ENCODE measurements at places on chromosomes 1 and 21.

DNA sequence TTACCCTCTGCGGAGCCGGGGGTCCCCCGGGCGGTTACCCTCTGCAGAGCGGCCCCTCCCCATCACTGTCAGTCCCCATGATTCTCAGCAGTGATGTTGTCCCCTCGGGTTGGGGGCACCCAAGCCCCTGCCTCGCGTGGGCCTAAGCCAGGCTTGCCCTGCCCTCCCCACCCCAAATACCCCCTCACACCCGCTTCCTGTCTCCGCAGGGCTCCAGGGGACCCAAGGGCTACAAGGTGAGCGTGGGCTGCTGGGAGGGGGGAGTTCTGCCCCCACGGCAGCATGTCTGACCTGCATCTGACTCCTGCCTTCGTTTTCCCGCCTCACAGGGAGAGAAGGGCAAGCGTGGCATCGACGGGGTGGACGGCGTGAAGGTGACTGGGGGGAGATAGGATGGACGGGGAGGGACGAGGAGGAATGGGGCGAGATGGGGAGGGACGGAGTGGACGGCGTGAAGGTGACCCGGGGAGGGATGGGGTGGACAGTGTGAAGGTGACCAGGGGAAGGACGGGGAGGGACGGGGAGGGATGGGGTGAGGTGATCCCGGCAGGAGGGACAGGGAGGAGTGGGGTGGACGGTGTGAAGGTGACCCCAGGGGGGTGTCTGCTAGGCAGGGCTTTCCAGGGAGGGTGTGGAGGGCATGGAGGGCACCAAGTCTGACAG, 8.6 kb downstream of the COL6A1 start:
- DNase-seq, result no peak

DNA sequence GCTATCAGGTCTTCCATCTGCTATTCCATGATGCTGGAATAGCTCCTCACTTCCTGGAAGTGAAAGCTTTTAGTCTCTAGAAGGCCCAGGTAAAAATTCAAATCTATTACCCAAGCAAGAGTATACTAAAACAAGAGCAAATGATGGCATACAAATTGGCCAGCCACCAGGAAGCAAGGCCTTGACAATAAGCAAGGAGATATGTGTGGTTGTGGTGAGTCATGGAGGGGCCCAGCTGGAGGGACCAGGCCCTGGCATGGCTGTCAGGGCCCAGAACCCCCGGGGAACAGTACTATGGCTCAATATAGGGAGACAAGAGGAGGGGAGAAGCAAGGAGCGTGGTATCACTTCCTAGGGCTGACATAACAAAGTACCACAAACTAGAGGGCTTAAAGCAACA, 358.7 kb downstream of the RRAGC start:
- no peak for DNase-seq

- DNase-seq, result no peak
Measured at GRCh38 chr1:171081763-171082201, 8.9 kb upstream of the FMO3 start.

DNA sequence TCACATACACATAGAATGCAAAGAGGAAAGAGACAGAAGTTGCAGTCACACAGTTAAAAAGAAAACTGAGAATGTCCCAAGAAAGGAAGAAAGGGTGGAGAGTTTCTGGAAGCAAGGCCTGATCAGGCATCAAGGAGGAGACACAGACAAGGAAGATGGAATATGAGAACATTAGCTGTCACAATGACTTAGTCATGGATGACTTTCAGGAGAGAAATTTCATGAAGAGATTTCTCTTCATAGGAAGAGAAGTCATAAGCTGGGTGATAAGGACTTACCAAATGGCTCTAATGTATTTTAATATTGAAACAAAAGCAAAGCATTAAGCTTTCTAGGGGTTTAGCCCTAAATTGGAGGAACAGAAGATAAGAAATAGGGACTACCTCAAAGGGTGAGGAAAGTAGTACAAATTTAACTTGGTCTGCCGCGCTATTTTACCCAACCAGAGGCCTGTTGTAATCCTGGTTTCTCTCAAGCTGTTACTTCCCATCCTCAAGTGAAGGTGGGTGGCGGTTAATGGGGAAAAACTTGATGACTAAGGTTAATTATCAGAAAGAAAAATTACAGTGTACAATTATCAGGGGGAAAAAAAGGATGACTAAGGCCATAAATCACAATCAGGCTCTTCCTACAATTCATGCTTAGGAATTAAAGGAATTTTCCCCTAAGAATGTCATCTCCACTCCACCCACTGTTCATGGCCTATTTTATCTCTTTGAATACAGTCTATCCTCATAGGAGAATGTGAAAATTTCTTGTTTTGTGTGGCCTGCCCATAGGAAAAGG, 93.9 kb upstream of the ADGRL2 start:
- DNase-seq, result no peak

DNA sequence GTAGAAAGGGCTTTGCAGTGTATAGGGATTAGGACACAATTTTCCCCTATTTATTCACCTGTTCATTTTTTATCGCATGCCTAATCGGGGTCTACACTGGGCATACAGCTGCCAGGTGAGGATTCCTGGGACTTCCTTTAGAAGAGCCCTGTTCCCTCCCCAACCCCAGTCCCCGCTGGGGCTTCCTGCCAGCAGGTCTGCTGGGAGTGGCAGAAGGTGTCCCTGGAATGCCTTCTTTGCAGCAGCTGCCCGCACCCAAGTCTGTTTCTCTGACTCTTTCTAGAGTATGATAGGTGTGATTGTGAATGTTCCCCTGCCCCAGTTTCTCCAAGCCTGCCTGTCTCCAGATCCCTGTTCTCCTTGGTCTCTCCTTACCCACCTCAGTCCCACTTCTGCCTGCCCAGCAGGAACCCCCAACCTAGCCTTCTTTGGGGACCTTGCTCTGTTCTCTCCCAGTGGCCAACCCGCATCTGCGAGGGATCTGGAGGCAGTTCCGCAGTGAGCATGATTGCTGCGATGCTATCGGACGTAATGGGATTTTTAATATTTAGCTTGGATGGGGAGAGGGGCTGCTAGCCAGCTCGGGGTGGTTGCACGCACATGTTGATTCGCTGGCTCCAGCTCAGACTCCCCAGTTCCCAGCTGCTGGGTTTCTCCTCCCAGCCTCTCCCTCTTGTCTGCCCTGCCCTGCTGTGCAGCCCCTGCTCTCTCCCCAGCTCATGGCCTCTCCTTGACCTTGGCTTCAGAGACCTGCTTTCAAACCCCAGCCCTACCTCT, 79.8 kb downstream of the EPHB2 start:
- no peak for DNase-seq

- DNase-seq, result no peak
Measured at GRCh38 chr1:108316545-108316944, 72.7 kb upstream of the NBPF4 start.

DNA sequence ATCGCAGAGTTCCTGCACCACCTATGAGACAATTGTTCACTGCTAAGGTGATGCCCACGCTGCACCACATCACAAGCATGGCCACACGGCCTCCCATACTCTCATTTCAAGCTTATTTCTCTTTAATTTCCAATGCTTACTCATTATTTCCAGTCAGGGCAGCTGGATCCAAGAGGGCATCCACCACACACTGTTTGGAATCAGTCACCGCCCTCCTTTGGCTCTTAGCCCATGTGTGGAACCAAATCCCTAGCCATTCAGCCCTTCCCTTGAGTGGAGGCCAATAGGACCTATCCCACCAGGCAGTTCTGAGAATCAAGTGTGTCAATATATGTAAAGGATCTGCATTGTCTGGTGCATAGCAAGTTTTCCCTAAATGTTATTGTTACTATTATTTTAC, 26.3 kb upstream of the PALMD start:
- DNase-seq, result no peak

DNA sequence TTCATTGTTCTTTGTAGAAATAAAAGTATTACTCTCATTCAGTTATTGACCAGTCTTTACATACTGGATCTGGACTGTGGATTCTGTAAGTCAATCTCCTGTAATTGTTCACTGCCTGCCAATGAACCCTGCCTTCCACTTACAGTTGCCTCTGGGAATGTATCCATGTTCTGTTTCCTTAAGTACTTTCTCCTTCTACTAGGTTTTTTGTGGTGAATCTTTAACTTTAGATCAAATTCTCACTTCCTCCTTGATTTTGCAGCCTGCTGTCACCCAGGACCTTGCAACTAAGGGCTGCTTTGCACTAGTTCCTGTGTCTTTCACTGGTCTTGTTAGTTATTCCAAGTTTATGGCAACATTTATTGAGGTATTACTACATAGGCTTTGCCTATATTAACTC, 28.2 kb upstream of the ANKRD13C start:
- DNase-seq, result no peak

GRCh38 chr1:151834239-151834638, 2.6 kb upstream of the RORC start:
- DNase-seq, result no peak

- DNase-seq, result no peak
Measured at GRCh38 chr1:112689196-112689841, 14.9 kb downstream of the MOV10 start.

DNA sequence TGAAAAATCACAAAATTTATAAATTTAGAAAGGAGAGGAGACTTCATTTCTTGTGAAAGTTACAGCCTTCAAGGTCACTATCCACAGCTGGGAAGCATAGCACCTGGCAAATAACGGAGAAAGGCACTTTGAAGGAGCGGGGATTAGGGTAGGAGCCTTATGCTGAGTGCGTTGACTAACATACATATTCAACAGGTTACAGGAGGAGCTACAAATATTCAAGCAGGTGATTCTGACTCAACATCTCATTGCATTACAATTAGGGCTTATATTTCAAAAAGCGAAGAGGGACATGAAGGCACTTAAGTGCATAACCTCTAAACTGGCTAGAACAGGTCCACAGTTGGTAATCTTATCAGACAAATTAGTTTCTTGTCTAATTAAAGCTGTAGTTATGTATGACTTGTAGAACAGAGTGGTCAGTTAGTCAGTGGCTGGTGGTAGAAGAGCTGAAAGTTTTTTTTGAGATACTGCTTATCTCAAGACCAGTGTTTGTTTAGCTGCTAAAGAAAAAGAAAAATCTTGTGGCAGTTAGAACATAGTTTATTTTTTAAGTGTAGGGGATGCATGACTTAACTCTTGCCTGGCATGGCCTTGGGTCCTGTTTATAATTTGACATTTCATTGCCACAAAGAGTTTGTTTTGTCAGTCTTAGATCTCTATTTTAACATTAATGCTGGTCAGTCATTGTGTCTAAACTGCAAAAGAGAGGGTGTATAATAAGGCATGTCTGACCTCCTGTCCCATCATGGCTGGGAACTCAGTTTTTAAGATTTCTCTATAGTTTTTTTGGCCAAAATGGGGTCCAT, 311.5 kb downstream of the DUSP10 start:
- DNase-seq, result no peak

GRCh38 chr1:65113298-65113697, 34.7 kb upstream of the AK4 start:
- DNase-seq, result no peak

- peak; percentile 72 for DNase-seq
Measured at GRCh38 chr21:46060596-46061061, 37.3 kb upstream of the COL6A2 start.

GRCh38 chr1:52145137-52145536, 3.2 kb downstream of the ZFYVE9 start:
- DNase-seq, result no peak

- peak; percentile 97 for DNase-seq
Measured at GRCh38 chr1:202235856-202236837, 42.5 kb downstream of the LGR6 start.

GRCh38 chr21:31629972-31630711, 29.4 kb upstream of the SOD1 start:
- DNase-seq, result peak; percentile 53

GRCh38 chr1:23544444-23545389, 13.7 kb upstream of the E2F2 start:
- peak; percentile 67 for DNase-seq

DNA sequence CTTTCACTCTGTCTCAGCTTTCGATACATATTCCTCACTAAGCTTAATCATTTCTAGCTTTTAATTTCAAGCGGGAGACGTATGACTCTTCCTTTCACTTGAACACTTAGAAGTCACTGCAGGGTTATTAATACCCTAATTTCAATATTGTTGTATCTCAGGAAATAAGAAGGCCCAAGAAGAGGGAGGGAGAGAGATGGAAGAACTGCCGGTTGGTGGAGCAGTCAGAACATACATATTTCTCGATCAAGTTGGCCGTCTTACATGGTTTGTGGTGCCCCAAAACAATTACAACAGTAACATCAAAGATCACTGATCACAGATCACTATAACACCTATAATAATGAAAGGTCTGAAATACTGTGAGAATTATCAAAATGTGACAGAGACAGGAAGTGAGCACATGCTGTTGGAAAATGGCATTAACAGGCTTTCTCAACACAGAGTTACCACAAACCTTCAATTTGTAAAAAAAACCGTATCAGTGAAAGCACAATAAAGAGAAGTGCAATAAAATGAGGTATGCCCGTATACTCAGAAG, 145.4 kb upstream of the HP1BP3 start:
- no peak for DNase-seq

DNA sequence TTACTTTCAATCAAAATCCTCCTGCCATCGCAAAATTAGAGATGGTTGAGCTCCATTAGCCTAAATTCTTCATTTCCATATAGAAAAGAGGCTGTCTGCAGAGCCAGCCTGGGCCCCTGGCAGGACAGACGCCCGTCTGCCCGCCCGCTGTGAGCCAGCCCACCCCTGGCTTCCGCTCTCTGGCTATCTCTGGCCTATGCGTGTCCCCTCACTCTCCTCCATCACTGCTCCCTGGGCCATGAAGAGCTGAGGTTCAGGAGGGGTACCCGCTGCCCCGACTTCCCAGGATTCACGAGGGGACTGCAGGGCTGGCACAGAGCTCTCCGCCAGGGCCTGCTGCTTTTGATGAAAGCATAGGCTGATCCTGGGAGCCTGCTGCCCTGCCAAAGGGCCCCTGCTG, 117.6 kb downstream of the CASZ1 start:
- no peak for DNase-seq

DNA sequence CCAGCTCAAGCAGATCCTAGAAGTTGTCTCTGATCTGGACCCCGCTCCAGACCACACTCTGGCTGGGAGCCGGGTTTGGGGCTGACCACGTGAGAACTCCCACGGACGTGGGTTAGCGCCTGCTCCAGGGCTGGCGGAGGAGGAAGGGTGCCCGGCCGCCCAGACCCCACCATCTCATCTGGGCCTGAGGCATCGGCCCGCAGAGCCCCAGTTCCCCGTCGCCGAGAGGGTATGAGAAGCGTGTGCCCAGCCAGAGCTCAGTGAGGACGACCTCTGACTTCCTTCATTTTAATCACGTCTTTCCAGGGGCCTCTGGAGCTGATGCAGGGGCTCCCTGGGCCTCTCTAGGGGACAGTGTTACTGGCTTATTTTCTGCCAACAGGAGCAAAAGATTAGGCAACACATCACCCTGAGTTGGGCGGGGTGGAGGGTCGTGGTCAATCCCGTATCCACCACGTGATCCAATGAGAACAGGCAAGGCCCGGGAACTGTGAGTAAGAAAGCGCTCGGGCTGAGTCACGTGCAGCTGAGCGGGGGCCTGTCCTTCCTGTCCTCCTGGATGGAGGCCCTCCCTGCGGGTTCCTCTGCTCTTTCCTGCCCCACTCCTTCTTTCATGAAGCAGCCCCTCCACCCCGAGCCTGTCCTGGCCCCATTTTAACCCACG, 81.1 kb downstream of the SIK1 start:
- peak; percentile 75 for DNase-seq

DNA sequence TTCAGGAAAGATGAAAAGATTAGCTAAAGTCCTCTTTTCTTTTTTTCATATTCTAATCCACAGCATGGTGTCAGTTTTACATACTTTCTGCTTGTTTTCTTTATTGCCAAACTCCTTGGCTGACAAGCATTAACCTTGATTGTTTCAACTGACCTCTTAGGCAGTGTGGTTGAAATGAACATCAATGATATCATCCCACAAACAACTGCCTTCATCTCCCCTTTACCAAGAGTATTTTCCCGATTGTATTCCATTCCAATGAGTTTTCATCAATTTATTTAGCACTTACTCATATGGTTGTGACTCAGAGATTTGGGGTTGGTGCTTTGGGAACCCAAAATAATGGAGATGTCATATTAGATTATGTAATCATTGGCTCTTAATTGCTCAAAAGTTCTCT, 71.8 kb downstream of the SPAG17 start:
- no peak for DNase-seq

Measured in HTR-8/SVneo (cell line).